Activated CD4-positive, alpha-beta T cell treated with anti-CD3 and anti-CD28 coated beads, Interleukin-2, amount 10 ng/mL, durations not matched to agents 7 days and 5 days (primary cell): ENCODE measurements at places on chromosomes 7 and 10.

GRCh38 chr7:124388751-124389150, 355.9 kb upstream of the TMEM229A start:
- no peak for DNase-seq

- DNase-seq, result no peak
Observed at GRCh38 chr7:151488096-151488495, 31.6 kb downstream of the RHEB start.

DNA sequence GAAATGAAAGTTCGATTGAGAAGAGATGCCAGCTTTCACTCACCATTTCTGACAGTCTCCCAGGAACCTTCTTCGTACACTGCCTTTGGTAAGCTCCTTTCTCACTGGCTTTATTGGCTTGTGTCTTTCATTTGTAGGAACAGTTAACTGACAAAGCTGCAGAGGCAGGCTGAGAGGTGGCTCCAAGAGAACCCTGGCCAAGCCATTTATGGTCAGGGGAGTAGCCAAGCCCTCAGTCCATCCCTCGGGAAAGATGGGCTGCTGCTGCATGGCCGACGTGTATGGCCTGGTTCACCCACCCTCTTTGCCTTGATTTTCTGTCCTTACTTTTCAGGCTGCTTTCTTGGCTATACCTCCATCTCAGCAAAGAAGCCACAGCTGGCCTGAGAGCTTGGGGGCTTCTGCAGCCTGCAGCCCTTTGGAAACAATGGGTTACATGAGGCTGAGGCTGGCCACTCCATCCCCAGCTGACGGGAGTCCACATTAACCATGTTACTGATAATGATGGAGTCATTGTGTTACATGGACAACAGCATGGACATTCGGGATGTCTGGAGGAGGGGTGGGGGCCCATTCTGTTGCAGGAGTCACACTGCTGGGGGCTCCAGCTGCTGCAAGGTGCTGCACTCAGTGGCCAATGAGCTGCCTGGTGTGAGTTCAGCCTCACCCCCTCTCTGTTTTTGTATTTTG, at the start of gene OPALIN:
Gene OPALIN, minus strand, starts transcription at position 152 of the 690 bp plus-strand sequence. Its CDS starts 106 bp downstream, at position 46.
- DNase-seq, result no peak

DNA sequence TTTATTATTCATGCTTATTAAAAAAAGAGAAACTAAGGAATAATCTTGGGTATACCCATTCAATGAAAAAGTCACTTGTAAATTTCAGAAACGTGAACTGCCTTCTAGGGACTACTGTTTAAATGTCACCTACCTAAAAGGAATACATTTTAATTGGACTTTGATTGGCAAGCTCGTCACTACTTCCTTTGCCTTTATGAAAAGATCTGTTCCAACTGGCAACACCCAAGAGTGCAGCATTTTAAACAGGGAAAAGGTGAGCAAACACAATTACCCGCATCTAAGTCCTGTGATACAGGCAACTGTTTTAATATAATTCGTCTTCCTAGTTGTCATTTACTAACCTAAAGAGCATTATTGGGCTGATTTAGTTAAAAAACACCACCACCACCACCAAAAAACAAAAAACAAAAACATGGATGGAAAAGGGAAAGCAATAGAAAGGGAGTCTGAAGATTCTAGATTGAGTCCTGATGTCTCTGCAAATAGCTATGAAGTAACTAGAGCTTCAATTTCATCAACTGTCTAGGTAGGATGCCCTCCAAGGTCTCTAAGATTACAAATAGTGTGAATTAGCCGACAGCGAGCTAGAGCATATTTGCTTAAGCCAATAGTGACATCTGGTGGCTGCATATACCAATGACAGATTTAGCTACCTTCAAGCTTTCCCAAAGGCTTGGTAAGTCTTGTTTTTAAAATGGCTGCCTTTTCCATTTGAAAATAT, 33.8 kb upstream of the ICA1 start:
- peak; percentile 53 for DNase-seq

- no peak for DNase-seq
Observed at GRCh38 chr7:35336444-35336843, 82.5 kb upstream of the TBX20 start.

DNA sequence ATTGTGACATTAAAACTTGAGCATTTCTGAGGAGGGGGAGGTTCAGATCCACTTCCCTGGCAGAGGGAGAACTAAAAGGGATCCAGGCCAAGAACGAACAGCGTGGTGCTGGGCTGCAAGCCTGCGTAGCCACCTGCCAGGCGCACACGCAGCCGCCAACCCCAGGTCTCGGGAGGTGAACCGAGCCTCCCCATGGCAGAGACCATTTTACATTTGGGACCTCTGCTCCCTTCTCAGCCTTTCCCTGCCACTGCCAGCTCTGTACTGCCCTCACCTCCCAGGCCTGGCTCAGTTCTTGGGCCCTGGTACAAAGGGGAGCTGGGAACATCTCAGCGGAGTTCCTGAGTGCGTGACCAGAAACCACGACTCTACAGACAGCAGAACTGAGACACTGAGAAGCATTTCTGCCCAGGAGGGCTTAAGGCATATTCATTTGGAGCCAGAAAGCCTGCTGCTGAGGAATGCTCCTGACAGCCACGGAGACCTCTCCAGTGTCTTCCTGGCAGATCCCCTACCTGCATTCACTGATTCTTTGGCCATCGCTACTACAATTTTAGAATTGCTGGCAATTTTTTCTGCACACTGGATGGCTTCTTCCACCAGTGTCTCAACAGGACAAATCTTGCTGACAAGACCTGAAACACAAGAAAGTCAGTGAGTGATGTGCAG, 7.6 kb downstream of the ECHS1 start:
- DNase-seq, result no peak

DNA sequence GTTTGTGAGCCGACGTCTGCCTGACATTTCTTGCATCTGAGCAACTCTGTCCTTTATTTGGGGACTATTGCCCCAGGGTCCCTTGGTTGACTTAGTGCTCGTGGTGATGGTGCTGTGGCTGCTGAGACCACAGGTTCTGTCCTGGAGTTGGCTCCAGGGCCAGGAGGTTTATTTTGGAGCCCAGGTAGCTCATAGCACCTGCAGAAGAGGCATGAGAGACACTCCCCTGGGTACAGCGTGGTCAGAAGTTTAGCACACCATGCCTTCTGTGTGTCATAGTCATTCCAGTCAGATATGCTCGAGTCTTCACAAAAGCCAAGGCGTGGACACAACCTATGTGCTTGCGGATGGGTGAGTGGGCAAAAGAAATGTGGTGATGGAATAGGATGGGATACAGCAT, 496.9 kb downstream of the TCERG1L start:
- no peak for DNase-seq

GRCh38 chr7:55884321-55884720, 2.9 kb upstream of the ZNF713 start:
- no peak for DNase-seq

- DNase-seq, result peak; percentile 58
Observed at GRCh38 chr7:6106140-6106904, 75.1 kb downstream of the ANKRD61 start.

- no peak for DNase-seq
Observed at GRCh38 chr10:127880557-127880956, 12.2 kb downstream of the CLRN3 start.

GRCh38 chr10:88291289-88292184, 291.6 kb downstream of the RNLS start:
- no peak for DNase-seq

GRCh38 chr10:84329196-84329611, 815 bp downstream of the CCSER2 start:
- peak; percentile 69 for DNase-seq

- DNase-seq, result no peak
Observed at GRCh38 chr10:119401671-119402395, 140.7 kb downstream of the RGS10 start.

DNA sequence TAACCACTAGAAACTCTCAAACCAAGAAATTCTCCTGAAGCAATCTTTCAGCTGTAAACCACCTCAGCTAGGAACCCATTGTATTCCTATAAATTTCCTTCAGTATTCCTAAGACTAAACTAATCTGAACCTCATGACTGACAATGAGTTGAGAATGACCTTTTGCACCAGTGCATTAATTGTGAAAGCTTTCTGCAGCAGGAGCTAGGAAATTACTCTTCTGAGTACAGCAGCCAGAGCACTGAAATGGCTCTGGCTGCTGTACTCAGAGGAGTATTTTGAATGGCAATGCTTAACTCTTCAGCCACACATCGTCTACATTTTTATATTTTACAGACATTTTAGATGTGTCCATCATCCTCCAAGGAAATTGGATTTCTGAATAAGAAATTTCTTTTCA, 109.7 kb downstream of the PCDH15 start:
- no peak for DNase-seq

- DNase-seq, result no peak
Observed at GRCh38 chr10:8045726-8046494, 8.6 kb upstream of the GATA3 start.

- no peak for DNase-seq
Observed at GRCh38 chr10:80156216-80156615, 23.7 kb downstream of the PLAC9 start.

- DNase-seq, result no peak
Observed at GRCh38 chr10:33274096-33274785, 60.2 kb downstream of the NRP1 start.

GRCh38 chr10:3972460-3973301, 187.7 kb upstream of the KLF6 start:
- DNase-seq, result peak; percentile 59

- no peak for DNase-seq
Observed at GRCh38 chr10:55200020-55200419, 399.0 kb upstream of the PCDH15 start.

DNA sequence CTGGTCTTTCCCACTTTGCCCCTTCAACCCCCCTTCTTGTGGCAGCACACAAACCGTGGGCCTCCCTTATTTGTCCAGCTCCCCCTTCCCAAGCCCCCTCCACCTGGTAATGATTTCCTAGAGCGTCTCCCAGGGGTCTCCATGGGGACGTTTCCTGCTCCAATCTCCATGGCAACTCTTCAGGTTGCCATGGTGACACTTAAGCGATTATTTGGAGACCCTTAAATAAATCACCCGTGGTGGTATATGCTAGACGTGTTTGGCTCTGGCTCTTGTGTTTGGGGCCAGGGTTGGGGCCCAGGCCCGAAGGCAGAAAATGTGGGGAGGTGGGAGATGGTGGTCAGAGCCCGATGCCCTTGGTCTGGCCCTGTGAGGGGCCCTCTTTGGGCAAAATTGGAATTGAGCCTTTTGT, 41.1 kb upstream of the DLG5 start:
- DNase-seq, result no peak

- no peak for DNase-seq
Observed at GRCh38 chr10:102311025-102311420, 65.7 kb downstream of the GBF1 start.

DNA sequence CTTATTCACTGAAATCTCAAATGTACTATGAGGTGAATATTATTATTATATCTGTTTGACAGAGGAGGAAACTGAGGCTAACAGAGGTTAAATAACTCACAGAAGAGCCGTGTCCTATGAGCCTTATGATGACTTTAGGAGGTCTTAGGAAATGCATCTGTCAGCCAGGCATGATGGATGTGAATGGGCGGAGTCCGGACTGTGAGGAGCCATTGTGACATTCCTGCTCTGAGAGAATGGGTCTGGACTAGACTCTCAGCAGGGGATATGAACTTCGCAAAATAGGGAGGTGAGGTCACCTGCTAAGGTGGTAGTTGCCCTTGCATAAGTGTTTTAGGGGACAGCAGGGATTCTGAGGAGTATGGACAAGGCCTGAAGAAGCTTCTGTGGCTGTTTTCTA, 153.6 kb downstream of the TMEM178B start:
- DNase-seq, result no peak

- no peak for DNase-seq
Observed at GRCh38 chr7:116924741-116925140, 28.6 kb upstream of the ST7 start.

GRCh38 chr7:55490099-55490498, 82.2 kb downstream of the VOPP1 start:
- DNase-seq, result no peak

DNA sequence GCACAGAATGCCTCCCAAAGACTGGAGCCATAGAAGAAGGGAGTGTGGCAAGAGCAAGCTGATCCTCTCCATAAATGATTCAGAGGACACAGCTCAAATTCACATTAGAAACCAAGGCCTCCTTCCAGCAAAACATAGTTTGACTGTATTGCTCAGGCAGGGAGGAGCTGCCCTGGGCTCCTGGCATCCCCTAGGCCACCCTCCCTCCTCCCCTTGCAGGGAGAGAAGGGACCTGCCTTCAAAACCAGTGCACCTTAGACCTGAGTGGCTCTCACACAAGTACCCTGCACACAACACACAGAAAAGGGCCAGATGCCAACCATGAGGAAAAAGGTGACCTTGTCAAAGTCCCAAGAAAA, 64.7 kb downstream of the CREB3L2 start:
- DNase-seq, result no peak

DNA sequence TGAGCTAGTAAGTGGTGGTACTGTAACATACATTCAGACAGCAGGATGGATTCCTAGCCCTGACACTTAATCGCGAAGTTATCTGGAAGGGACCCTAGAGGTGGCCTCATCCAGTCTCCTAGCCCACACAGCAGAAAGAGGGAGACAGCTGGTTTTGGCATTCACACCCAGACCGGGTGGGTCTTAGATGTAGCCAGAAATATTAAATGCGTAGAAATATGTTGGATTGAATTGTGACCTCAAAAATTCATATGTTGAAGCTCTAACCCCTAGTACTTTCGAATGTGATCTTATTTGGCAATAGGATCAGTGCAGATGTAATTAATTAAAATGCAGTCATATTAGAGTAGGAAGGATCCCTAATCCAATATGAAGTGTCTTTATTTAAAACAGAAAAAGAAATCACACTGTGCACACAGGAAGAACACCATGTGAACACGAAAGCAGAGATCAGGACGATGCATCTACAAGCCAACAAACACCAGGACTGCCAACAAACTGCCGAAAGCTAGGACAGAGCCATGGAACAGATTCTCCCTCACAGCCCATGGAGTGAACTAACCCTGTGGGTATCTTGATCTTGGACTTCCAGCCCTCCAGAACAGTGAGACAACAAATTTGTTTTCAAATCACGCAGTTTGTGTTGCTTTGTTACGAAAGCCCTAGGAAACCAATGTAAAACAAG, 2.9 kb upstream of the XPNPEP1 start:
- DNase-seq, result no peak

GRCh38 chr7:35691827-35692307, 3.1 kb downstream of the HERPUD2 start:
- peak; percentile 58 for DNase-seq

DNA sequence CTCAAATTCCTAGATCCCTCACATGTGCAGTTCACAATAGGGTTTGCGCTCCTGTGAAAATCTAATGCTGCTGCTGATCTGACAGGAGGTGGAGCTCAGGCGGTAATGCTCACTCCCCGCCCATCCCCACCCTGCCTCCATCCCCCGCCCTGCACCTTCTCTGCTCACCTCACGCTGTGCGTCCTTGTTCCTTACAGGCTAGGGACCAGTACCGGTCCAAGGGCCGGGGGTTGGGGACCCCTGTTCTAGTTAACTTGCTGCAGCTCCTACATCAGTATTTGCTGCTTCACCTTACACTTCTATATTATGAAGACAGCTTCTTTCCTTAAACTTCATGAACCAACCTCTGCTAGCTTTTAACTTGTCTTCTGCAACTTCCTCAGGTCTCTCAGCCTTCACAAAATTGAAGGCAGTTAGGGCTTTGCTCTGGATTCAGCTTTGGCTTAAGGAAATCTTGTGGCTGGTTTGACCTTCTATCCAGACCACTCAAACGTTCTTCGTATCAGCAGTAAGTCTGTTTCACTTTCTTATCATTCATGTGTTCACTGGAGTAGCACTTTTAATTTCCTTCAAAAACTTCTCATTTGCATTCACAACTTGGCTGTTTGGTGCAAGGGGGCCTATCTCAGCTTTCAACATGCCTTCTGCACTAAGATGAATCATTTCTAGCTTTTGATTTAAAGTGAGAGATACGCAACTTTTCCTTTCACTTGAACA, 1.7 kb upstream of the TNKS2 start:
- peak; percentile 68 for DNase-seq
